ENCODE measurements at places on chromosomes 2 and 18.

DNA sequence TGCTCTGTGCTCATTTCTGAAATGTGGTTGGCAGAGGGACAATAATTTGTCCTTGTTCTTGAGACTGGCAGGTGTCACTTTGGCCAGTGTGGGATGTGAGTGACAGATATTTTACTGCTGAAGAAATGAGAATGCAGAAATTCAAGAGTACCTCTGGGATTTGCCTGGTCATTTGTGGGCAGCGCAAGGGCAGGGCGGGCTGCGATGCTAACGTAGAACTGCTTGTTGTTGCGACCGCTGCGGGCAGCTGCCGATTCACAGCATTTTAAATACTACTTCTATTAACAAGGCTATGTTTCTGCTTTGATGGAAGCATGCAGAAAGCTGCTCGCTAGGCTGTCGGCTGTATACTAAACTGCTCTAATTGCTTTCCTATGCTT is 268.6 kb downstream of the FIGN start:
- DNase-seq: no peak

- peak; percentile 69 for DNase-seq
Measured at GRCh38 chr2:46942143-46942526, 26.5 kb upstream of the MCFD2 start.

DNA sequence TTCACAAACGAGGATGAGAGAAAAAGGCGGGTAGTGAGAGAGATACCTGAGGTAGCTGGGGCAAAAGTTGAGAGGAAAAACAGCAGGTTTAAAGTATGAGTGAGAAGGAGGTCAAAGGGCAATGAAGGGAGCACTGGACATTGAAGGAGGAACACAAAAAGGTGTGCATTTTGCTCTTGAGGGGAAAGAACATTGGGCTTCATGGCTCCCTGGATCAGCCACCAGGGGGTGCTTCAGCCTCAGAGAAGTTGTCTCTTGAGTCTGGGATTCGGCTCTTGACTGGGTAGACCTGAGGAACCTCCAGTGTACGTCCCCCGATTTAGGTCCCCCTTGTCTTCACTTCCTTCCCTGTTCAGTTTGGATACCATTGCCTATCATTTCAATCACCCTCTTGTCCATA is 128.5 kb downstream of the RAPGEF4 start:
- DNase-seq: peak; percentile 18

DNA sequence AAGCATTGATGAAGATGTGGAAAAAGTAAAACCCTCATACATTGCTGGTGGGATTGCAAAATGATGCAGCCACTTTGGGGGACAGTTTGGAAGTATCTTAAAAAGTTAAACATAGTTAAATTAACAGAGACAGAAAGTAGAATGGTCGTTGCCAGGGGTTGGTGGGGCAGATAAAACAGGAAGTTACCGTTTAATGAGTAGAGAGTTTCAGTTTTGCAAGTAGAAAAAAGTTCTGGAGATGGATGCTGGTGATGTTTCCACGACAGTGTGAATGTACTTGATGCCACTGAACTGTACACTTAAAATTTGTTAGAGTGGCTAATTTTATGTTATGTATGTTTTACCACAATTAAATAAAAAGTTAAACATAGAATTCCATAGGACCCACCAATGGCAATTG is 44.5 kb upstream of the EGR4 start:
- no peak for DNase-seq

DNA sequence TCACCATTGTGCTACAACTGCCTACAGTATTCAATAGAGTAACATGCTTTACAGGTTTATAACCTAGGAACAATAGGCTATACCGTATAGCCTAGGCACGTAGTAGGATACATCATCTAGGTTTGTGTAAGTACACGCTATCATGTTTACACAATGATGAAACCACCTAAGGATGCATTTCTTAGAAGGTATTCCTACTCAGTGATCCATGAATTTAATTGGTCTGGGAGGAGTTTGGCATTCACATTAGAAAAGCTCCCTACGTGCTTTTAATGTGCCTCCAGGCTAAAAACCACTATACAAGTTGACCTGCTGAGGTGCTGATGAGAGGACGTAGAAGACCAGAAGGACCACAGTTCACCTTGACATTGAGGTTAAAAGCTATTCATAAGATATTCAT is 154.5 kb upstream of the LRRTM1 start:
- DNase-seq: no peak

- no peak for DNase-seq
Measured at GRCh38 chr2:236705295-236706105, 135.9 kb downstream of the ACKR3 start.

- DNase-seq: no peak
Measured at GRCh38 chr2:27856386-27856785, 33.8 kb downstream of the RBKS start.

GRCh38 chr2:226002438-226002837 is 602.9 kb downstream of the NYAP2 start:
- DNase-seq: no peak

GRCh38 chr18:75247611-75248421 is 37.2 kb downstream of the TSHZ1 start:
- DNase-seq: no peak

- no peak for DNase-seq
Measured at GRCh38 chr2:207467716-207468347, 61.9 kb upstream of the CREB1 start.

GRCh38 chr2:241410739-241411176 is 54.7 kb downstream of the FARP2 start:
- DNase-seq: no peak

DNA sequence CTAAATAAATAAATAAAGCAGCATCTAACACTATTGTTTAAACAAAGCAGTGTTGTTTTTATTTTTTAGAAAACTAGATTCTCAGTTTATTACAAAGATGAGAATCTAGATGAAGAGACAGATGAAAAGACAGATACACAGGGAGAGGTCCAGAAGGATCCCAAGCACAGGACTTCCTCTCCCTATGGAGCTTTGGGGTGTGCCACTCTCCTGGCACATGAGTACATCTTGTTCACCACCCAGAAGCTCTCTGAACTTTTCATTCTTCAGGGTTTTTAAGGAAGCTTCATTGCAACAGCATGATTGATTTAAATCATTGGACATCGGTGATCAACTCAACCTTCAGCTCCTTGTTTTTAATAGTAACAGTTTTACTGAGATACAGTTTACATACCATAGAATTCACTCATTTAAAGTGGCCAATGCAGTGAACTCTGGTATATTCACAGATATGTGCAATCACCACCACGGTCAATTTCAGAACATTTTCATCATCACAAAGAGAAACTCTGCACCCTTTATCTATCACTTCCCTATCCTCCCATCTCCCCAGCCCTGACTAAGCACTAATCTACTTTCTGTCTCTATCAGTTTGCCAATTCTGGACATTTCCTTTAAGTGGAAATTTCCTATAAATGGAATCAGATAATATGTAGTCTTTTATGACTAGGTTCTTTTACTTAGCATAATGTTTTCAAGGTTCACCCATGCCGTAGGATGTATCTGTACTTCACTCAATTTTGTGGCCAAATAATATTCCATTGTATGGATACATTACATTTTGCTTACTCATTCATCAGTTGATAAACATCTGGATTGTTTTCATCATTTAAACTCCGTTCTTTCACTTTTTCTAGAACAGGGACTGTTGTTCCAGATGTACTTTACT is 62.3 kb upstream of the ZFP36L2 start:
- DNase-seq: no peak

DNA sequence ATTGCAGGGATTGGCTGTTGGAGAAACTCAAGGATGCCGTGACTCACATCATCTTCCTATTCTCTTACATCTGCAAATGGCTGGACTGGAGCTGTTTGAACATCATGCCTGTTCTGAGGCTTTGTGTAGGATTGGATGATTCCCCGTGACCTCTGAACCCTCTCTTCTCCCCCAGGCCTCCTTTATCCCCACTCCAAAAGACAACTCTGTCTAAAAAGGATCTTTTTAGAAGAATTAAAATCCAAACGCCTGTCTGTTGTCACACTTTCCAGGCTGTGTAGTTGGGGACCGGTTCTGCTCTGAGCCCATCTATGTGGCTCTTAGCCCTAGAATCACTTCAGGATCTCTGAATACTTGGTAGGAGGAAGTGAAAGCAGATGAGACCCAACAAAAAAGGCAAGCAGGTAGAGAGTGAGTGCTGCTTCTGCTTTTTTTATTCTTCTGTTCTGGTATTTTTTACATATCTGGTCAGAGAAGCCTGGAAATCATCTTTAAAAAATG is 565 bp downstream of the SP140 start:
- DNase-seq: peak; percentile 15

GRCh38 chr2:30382995-30383394 is 64.1 kb upstream of the LCLAT1 start:
- DNase-seq: no peak

DNA sequence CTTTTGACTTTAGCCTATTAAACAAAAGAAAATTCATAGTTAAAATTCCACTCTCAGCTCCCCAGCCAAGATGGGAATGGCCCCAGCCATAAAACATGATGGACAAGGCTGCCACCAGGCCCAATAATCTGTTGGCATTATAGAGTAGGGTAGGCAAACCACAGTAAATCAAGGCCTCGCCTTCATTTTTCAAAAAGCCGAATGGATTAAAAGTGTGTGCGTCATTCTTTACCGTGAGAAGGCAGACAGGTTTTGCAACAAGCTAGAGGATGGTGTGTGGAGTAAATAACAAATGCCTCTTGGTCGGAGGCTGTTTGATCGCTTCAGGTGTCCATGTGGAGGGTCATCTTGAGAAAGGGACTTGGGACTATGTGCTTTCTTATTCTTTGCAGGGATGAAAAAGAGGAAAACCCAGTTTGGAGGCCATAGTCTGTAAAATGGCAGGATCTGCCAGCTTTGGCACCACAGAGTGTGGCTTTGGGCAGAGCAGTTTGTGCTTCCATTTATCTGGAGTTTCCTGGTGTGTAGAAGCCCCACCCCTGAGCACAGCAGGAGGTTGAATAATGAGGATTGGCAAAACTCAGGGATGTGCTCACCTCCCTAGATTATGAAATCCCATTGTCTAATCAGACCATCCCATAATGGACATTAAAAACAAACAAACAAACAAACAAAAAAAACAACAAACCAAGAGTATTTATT is 57.1 kb upstream of the ITGB6 start:
- DNase-seq: no peak

DNA sequence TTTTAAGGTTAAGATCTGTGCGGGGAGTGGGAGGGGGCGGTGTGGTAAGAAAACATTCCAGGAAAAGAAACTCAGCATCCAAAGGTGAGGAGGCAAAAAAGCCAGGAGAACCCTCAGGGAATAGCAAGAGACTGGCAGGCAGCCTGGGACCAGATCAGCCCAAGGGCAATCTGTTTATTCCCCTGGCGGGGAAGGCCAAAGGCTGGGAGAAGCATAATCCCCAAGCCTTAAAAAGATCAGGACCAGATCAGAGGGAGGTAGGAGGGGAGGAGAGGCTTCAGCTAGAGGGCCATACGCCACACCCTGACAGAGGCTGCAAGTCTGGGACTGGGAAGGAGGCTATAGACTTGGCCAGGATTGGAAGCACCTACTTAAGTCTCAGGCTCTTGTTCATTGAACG is 163.0 kb upstream of the PXDN start:
- no peak for DNase-seq

DNA sequence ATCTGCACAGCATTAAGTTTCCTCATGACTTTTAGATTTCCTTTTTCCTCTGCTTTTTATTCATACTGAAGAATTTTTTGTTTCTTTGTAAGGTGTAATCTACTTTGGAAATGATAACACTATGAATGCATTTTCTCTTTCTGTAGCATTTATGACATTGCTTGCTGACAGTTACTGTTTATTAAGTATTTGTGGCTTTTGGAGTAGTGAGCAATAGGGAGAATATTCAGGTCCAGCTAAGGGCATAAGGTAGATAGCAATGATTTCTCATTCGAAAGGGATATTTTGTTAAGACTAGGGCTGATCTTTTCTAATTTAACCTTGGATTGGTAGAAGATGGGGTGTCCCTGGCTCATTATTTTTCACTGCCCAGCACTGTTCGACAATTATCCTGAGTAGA is 80.3 kb downstream of the XRCC5 start:
- DNase-seq: no peak

DNA sequence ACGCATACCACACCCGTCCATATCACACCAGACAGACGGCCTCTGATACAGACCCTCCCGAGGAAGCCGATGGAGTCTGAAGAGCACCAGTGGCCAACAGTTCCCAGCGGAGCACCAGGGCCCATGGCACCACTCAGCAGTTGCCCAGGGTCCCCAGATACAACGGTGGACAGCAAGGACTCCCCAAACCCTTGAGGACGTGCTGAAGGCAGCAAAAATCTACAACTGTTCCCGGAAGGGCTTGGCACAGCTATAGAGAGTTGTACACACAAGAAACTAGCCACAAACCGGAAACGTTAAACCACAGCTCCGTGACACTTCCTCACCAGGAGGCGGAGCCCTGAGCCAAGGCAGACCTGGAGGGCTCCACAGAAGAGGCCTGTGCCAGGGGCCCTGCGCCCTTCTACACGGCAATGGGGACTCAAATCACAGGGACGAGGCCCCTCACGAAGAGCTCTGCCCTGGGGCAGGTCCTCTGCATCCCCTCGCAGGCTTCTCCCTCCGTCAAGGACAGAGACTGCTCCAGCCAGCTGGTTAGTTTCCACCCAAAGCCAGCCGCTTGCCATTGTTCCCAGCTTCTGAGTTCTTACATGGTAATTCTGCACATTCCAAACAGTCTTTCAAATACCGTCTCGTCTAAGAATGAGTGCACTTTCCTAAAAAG is 133.4 kb downstream of the HDAC4 start:
- DNase-seq: peak; percentile 85

DNA sequence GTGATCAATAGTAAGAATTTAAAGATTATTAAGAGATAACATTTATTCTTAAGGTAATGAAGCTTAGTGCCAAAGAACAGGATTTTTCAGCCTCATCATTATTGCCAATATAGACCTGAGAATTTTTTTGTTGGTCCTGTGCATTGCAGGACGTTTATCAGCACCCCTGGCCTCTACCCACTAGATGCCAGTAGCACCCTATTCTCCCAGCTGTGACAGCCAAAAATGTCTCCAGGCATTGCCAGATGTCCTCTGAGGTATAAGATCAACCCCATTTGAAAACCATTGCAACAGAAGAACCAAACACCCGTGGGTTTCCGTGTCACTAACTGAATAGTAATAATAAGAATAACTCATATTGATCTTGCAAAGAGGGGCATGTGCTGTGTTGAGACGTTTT is 700.0 kb upstream of the SOX11 start:
- DNase-seq: no peak

GRCh38 chr18:9608298-9608697 is 6.1 kb downstream of the PPP4R1 start:
- DNase-seq: no peak

GRCh38 chr2:227942021-227942420 is 70.6 kb downstream of the DAW1 start:
- DNase-seq: no peak

GRCh38 chr2:216918088-216918680 is 58.3 kb upstream of the TNP1 start:
- DNase-seq: no peak

All from activated CD4-positive, alpha-beta T cell treated with anti-CD3 and anti-CD28 coated beads, Interleukin-2, amount 50 U/mL, for 1 hour (primary cell).